Urinary bladder (tissue), 4 donors: ENCODE measurements at places on chromosomes 4 and X.

DNA sequence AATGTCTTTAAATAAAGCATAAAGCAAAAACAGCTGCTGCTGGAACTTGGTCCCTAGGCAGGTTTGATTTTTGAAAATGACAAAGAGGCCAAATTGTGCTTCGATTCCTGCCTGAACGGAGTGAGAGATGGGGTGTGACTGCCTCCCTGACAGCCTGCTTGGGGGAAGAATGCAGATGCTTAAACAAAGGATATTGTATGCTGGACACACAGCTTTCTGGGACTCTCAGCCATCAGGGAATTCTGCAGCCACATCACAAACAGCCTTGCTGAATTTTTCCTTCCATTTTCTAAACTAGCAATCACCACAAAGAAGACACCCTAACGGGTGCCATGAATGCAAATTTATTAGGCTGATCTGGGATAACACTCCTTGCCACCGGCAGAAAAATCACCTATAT lies 83.9 kb upstream of the CPEB2 start:
- DNase-seq, result no peak

DNA sequence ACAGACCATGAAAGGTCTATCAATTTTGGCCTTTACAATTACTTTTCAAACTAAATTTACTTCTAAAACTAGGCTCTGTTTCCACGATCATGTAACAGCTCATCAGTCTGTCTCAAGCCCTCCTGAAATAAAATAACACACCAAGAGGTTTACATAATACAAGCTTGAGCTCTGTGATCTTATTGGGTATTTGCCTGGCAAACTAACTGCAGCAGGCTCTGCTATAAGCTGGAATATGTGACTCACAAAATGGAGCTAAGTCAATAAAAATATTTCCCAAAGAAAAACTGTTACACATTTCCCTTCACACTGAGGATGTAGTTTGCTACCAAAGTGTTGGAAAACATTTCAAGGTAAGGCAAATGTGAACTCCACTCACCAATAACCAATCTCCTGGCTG lies 94.7 kb upstream of the GPM6B start:
- DNase-seq, result no peak

- no peak for DNase-seq
These were observed 177.9 kb downstream of the VEGFC start for GRCh38 chr4:176614793-176615192.

GRCh38 chr4:53576071-53576617 lies 15.1 kb downstream of the LNX1 start:
- DNase-seq, result no peak

DNA sequence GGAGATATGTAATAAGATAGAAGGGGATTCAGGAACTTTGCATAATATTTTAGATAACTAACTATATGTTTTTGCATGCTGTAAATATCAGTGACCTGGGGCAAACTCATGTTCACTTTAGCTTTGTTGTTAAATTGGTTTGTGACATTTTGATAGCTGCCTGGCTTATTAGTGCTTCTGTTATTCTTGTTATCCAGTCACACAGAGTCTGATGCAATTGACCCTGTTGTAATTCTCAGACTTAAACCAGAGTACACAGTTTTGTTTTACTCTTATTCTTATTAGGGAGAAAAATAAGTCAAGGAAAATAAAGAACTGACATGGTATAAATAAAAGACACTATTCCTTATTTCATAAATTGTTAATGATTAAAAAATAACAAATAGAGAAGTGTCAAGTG lies 516.7 kb upstream of the SLIT2 start:
- DNase-seq, result no peak

- no peak for DNase-seq
These were observed 195.8 kb downstream of the PDGFC start for GRCh38 chr4:156775813-156776212.

DNA sequence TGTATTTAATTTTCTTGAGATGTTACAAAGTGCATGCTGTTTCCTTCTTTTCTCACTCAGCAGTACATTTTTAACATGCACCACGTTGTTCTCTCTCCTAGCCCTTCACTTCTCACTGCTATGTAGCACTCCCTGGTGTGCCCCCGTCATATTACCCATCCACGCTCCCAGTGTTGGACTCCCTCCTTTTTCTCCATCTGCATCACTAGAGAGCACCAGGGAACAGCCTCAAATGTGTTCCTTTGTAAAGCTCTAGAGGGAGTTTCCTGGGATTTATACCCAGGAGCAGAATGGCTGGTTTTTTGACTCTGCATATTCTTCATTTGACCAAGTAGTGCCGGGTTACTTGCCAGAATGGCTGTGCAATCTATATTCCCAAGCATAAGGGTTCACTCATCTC lies 240.3 kb upstream of the ANXA3 start:
- no peak for DNase-seq

GRCh38 chrX:16772460-16772859 lies 13.8 kb upstream of the TXLNG start:
- no peak for DNase-seq

DNA sequence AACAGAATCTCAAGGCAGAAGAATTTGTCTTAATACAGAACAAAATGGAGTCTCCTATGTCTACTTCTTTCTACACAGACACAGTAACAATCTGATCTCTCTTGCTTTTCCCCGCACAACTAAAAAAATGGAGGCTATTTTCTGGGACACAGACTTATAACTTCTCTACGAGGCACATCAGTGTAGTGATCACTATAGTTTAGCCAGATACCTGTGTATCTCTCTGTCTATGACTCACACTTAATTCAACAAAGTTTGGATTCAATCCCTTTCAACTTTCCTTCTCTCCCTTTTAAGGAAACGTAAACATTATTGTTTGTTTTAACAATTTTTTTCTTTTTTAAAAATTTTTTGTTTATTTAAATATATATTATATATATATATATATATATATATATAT lies 29.4 kb downstream of the APELA start:
- no peak for DNase-seq

- peak; percentile 11 for DNase-seq
These were observed 3.0 kb upstream of the CITED1 start for GRCh38 chrX:72308566-72309296.

DNA sequence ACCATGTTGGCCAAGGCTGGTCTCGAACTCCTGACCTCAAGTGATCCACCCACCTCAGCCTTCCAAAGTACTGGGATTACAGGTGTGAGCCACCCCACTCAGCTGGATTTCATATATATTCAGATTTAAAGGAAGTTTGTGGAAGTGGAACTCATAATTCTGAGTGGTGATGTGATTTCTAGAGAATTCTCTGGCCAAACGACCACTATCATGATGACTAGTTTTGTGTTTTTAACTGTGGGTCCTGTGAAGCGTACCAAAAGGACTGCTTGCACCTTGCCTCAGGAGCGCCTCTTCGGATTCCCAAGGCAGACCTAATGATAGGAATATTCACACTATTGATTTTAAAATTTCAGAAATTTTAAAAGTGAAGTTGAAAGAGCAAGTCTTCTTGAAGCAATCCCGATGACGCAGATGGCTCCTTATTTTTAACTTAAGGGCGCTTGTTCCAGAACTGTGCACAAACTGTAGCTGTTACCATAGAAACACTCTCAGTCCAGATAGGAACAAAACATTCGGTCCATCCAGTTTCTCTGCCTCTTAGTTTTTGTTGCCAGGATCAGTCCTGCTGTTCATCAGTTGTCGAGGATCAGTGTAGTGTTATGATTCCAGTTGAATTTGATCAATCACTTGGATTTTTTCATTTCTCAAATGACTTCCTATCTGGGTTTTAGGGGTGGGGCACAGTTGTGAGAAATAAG lies 51.7 kb upstream of the CLCN4 start:
- DNase-seq, result no peak

DNA sequence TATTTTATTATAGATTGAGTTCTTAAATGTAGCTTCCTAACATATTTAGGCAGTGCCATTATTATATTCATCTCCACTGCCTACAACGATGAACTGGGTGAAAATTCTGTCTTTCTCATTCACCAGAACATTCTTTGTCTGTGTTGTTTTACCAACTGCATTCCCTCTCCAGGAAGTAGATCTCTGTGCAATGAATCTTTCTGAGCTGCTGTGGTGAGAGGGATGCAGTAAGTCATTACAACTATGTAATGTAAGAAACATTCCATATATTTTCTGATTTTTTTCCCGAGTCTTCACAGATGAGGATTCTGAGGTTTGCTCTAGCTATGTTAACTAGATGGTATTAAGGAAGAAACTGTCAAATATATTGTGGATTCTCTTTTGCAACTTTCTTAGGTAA lies 811.9 kb upstream of the PCDH7 start:
- no peak for DNase-seq

GRCh38 chrX:52811065-52811625 lies at the start of gene XAGE5:
XAGE5 (plus strand) TSS chrX:52811287; CDS start chrX:52812567, 1,280 bp downstream.
- no peak for DNase-seq

GRCh38 chr4:107956011-107956410 lies 24.7 kb downstream of the CYP2U1 start:
- DNase-seq, result no peak

- no peak for DNase-seq
These were observed 76.0 kb downstream of the NAT8L start for GRCh38 chr4:2135083-2135482.

DNA sequence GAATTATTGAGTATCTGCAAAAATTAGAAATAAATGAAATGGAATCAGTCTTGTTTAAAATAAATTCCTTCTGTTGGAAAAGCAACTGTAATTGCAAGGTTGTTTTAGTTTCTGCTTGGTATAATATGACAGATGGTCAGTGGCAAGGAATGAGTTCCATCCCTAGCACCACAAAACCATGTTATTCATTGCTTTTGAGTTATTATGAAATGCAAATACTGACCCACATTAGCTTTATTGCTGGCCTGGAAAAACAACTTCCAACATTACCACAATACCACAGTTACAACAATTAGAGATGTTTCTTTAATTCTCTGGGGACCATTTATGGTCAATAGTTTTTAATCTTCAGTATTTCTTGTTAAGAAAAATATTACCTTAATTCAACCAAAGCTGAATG lies 194.4 kb downstream of the TMA16 start:
- DNase-seq, result no peak

DNA sequence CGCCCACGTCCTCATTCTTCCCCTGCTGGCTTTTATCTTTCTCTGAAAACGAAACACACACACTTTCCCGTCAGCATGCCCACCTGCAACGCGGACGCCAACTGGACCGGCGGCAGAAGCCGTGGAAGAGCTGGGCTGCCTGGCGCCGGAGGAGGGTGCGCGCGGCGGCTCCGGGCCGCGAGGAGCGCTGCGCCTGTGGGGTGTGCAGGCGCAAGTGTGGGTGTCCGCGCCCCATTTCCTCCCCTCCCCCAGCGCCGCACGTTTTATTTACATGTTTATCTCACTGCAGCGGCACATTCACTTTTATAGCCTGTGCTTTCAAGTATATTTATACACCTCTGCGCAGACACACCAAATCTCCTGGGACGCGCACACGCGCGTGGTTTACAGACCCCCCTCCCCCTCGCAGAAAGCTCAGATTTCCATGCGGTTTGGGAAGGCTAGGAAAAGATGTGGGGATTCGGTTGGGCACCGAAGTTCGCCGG lies 1.5 kb downstream of the PITX2 start:
- DNase-seq, result no peak

DNA sequence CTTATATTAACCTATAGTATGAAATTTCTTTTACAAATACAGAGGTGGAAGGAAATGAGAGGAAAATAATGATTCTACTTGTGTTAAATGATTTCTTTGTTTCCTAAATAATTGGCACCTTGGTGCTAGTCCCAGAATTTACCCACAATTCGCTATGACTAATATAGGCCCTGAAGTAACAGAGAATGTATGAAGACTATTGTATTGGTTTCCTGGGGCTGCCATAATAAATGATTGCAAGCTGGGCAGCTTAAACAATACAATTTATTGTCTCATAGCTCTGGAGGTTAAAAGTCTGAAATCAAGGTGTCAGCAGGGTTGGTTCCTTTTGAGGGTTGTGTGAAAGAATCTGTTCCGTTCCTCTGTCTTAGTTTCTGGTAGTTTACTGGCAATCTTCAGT lies 74.8 kb upstream of the GPRIN3 start:
- DNase-seq, result no peak

- no peak for DNase-seq
These were observed 1.6 kb downstream of the SH3RF1 start for GRCh38 chr4:169268951-169269760.

DNA sequence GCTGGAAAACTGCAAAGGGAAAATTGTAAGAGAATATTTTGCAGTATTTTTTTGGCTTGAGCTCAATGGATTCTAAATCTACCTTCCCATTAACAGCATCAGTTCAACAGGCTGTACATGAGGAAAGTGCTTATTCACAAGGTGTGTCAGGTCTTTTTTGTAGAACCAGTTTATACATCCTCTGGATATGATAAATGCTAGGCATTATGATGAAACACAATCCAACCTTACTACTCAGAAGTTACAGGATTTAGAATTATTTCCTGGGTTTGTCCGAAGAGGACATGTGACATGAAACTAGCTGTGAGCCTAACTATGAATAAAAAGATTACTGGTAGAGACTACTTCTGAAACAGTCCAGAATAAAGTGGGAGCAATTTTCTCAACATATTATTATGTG lies 49.5 kb downstream of the ATXN3L start:
- no peak for DNase-seq

DNA sequence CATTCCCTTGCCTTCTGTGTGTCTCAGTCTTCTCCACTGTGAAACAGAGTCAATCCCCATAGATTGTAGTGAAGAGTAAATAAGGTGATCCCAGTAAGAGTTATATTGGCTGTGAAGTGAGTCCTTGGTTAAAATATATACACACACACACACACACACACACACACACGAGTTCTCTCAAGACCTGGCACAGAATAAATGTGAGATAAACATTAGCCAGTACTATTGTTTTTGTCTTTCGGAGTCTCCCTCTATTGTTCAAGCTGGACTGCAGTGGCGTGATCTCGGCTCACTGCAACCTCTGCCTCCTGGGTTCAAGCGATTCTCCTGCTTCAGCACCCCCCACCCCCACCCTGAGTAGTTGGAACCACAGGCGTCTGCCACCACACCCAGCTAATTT lies 44.8 kb upstream of the FAM156A start:
- no peak for DNase-seq

- no peak for DNase-seq
These were observed 47.5 kb downstream of the PKD2 start for GRCh38 chr4:88054901-88055300.

DNA sequence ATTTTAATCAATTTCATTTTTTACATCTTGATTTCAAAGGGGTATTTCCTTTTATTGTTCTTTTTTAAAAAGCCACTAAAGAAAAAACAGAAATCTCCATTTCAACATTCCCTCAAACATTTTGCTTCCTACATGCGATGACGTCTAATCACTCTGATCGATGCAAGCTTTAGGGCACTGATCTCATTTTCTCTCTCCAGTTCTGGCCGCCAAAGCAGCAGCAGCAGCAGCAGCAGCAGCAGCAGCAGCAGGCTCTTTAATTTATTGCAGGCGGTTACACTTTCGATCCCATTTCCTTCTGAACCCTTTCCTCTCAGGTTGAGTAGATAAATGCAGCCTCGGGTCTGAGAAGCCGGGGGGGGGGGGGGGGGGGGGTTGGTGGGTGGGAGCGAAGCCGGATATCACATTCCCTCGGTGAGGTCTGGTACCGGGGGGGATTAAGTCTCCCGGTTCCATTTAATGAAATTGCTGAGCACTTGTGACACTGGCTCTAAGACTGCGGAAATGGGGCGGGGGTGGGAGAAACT lies 3.4 kb upstream of the PCDH7 start:
- DNase-seq, result peak; percentile 33
